Activated CD4-positive, alpha-beta T cell treated with anti-CD3 and anti-CD28 coated beads, Interleukin-2, amount 10 ng/mL, durations not matched to agents 24 days and 14 days (primary cell): ENCODE measurements at places on chromosomes 16 and 17. TPM values are rescaled to one million over a fixed set of nuclear protein-coding genes. Genes with fewer than 3 reads are reported as not detected.
A peak's percentile ranks its signal among the peaks of the same experiment; 100 is the strongest.

DNA sequence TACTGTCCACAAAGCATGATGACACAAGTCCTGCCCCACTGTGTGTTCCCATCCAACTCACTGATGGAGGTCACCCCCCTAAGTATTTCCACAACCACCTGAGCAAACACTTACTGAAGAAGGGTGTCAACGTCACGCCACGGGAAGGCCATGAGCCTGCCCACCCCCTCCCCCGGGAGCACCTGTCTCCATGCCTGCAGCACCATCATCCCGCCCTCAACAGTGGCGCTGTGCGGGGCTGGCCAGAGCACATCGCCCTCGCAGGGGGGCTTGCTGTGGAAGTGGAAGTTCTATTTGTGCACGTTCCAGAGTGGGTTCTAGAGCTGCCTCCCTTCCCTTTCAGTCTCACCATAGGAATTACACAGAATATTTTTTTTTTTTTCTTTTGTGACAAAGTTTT is 4.3 kb upstream of the MBTPS1 start:
- DNase-seq, result no peak

GRCh38 chr16:81384006-81384405 is 60.6 kb upstream of the CMIP start:
- no peak for DNase-seq

GRCh38 chr16:23433261-23433920 is 19.6 kb downstream of the COG7 start:
- no peak for DNase-seq

- DNase-seq, result no peak
Measured at GRCh38 chr17:14827396-14827919, 437.7 kb downstream of the PMP22 start.

DNA sequence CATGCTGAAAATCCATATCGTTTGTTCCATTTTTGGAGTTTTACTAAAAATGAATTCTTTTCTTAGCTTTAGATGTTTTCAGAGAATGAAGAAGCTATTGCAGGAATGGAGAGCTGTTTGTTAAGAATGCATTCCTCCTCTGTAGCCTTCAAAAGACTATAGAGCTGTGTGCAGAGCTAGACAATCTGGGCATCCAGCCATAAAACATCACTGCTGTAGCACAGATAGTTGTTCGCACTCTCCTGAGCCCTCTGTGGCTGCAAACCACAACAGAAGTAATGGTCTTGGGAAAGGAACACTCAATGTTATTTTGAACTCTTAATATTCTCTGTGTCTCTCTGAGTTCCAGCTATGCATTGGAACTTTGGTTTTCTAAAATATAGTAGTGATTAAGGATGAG is 4.9 kb downstream of the TNRC6C start:
- DNase-seq, result peak; percentile 67

DNA sequence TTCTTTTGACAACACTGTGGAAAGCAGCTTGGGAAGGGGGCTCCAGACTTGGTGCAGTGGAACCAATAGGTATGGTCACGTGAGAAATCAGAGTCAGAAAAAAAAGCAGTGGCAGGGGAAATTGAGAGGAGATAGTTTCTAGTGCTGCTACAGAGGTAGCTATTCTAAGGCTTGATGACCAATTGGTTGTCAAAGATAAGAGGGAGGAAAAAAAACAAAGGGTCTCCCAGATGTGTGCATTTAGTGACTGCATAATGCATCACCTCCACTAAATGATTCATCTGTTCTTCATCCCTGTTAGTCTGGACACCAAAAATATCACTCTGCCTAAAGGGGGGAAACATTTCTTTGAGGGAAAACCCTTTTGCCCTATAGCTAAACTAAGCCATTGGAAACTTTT is 56.5 kb downstream of the PIGL start:
- DNase-seq, result no peak

DNA sequence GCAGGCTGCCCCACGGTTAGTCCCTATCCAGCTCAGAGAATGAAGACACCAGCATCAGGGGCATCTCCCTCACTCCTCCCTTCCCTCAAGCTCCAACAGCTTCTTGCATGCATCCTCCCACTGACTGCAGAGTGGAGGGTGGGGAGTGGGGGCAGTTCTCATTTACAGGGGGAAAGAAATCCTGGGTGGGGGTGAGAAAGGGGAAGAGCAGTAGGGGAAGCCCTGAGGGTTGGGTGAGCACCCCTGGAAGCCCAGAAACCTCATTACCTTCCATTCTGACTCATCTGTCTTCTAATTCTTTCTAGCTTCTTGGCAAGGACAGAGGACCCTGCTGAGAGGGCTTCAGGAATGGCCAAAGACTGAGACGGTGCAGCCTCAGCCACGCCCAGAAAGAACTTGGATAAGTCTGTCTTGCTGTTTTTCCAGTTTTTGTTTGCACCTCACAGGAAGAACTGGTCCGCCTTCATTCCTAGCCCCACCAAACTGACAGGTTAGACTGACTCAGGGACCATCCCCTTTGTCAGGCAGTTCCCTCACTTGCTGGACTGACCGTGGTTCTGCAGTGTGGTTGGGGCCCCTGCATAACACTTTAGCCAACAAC is 52.5 kb upstream of the WSB1 start:
- no peak for DNase-seq

DNA sequence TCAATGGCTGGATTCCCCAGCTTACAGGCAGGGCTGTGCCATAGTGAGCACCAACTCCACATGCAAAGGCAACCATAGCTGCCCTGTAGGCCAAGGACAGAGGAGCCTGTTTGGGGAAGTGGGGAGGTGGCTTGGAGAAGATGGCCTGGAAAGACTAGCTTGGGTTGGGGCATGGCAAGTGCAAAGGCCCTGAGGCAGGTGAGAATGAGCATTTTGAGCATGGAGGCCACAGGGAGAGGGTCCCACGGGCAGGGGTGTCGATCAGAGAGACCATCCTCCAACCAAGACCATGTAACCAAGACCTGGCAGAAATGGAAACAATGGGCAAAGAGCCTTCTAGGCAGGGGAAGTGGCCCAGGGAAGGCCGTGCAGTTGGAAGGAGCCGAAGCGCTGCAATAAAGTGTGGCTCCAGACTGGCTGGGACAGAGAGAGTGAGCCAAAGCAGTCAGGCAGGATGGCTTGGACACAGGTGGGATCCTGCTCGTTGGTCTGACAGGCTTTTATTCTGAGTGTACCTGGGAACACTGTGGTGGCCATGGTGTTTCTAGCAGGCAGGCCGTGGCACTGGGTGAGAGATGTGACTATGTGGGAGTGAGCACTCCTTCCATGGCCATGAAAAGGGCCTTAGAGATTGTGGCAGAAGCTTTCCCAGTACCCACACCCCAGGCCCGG is 24.8 kb upstream of the MPRIP start:
- no peak for DNase-seq

- DNase-seq, result no peak
Measured at GRCh38 chr17:82173351-82174041, 39.1 kb downstream of the CCDC57 start.

DNA sequence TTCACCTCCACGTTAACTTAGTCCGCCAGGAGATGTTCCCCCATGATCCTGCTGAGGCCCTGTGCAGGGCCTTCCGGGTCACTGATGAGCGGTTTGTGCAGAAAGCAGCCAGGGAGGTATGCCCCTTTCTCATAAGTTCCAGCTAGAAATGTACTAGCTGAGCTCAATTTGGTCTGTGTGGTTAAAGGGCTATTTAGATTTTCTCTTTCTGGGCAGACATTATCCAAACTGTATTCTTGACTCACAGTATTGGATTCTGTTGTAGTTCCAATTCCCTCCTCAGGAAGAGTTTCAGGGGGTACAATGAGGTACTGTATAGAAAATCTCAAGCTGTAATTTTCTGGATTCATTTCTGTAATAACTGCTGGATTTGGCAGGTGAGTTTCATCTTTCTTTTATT is 137.1 kb downstream of the TRIM37 start:
- no peak for DNase-seq

- DNase-seq, result peak; percentile 71
Measured at GRCh38 chr16:70437582-70438557, 1.0 kb downstream of the ST3GAL2 start.

- DNase-seq, result no peak
Measured at GRCh38 chr16:53966821-53967571, 263.0 kb downstream of the FTO start.

GRCh38 chr17:16442141-16442540 is 26.8 kb downstream of the TRPV2 start:
- DNase-seq, result no peak

GRCh38 chr17:10815319-10815718 is 11.4 kb upstream of the TMEM238L start:
- DNase-seq, result no peak

GRCh38 chr17:60743799-60744198 is 66.1 kb downstream of the BCAS3 start:
- DNase-seq, result no peak

- DNase-seq, result no peak
Measured at GRCh38 chr17:17256316-17256715, 19.3 kb upstream of the FLCN start.

DNA sequence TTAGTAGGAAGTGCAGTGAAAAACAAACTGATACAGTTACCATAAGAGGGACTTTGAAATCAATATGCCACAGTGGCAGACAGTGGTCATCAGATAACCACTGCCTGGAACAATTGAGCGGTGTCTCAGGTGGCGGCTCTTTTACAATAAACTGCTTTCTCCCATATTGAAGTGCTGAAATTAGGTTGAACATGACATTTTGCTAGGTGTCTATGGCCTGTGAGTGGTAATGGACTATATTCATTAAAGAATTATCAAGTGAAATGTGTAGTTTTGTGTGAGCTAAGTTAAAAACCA is 214.7 kb downstream of the RPTOR start:
- DNase-seq, result peak; percentile 74

GRCh38 chr17:58703137-58703915 is 10.9 kb downstream of the RAD51C start:
- no peak for DNase-seq

DNA sequence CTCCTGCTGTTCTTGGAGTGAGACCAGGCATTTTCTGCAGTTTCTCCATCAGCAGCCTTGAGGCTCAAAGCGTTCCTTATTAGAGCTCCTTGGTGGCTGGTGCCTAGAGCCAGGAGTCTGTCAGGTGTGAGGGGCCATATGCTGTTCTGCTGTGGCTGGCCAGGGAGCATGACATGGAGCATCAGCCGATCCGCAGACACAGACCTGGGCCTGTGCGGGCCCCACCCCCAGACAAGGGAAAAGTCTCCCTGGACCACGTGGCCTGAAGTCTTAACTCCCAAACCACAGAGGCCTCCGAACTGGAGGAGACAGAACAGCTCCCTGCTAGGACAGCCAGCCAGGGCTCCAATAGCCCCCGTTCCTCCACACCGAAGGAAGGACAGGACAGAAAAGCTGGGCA is 162.7 kb upstream of the CIBAR2 start:
- no peak for DNase-seq

- no peak for DNase-seq
Measured at GRCh38 chr16:50244504-50245416, 21.6 kb upstream of the ADCY7 start.

DNA sequence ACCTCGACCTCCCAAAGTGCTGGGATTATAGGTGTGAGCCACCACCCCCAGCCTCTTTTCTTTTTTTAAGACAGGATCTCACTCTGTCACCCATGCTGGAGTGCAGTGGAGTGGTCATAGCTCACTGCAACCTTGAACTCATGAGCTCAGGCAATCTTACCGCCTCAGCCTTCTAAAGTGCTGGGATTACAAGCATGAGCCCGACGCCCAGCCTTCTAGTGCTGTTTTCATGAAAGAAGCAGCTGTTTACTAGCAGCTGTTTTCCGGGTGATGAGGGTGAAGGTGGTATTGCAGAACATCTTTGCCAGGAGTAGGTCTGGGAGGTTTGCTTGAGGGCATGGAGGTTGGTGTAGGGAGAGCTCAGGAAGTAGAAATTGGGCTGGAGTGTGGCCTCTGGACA is 2.0 kb downstream of the ADCY7 start:
- DNase-seq, result no peak

GRCh38 chr17:32558326-32558955 is 71.6 kb downstream of the CDK5R1 start:
- DNase-seq, result peak; percentile 66

DNA sequence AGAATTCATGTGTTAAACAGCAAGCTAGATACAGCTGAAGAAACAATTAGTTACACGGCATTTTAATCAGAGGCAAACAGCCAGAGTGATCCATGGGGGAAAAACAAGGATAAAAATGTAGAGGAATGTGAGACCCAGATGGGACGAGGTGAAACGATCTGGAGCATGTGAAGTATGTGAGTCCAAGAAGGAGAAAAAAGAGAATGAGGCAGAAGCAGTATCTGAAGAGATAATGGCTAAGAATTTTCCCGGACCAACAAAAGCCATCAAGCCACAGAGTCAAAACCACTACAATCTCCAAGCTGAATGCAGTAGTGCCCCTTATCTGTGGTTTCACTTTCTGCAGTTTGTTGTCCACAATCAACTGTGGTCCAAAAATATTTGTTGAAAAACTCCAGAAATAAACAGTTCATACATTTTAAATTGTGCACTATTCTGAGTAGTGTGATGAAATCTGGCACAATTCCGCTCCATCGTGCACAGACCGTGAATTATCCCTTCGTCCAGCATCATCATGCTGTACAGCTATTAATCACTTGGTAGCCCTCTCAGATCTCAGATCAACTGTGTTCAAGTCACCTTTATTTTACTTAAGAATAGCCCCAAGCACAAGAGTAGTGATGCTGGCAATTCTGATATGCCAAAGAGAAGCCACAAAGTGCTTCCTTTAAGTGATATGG is 18.8 kb downstream of the MYH10 start:
- DNase-seq, result no peak

DNA sequence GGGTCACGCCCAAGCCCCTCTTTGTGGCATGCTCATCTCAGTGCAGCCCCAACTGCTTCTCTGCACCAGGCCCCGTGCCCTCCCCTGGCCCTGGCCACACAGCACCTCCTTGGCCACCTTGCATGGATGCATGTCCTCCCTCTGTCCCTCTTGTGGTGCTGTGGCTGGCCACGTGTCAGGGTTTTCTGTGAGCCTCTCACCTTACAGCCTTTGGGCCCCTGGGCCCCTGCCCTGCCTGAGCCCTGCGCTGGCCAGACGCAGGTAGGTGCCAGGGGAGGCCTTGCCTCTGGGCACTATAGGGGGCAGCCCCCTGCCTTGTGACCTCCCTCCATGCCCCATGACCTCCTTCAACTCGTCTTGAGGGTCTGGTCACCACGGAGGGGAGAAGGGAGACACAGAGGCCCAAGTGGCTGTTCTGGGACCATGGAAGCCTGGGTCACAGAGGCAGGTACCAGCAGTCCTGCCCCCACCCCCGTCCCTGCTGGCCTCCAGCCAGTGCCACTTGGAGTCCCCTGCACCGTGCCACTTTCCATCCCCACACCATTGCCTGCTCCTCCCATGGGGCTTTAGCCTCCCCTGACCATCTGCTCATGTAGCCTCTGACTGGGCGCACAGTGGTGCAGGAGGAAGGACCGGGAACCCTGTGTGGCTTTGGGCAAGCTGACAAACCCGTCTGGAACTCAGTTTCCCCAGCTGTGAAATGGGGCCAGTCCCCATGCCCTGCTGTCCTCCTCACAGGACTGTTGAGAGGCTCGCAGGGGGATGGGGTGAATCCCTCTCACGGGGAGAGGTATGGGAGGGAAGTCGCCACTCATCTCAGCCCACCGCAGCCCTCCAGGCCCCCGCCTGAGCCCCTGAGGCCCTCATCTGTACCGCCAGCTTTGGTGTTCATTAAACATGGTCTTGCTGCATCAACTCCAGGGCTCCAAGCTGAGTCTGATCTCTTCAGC is 11.5 kb upstream of the ATP6V0C start:
- DNase-seq, result no peak

GRCh38 chr16:58462089-58462488 is 37.9 kb upstream of the NDRG4 start:
- no peak for DNase-seq

Gene RNF227
- total RNA-seq, result 6.2 and 6.5 TPM in 2 replicates

Gene CX3CL1
- total RNA-seq, result not detected in 2 replicates

Gene KRTAP2-2
- total RNA-seq, result not detected in 2 replicates

Gene NPIPB8
- 1.3 and 2.4 TPM in 2 replicates for total RNA-seq

Gene IRX3
- 0.43 and 1.4 TPM in 2 replicates for total RNA-seq

Gene KRT34
- not detected in 2 replicates for total RNA-seq
